ENCODE measurements at places on chromosomes 5 and 9.

GRCh38 chr5:39519079-39519478 lies 94.3 kb upstream of the DAB2 start:
- no peak for DNase-seq

DNA sequence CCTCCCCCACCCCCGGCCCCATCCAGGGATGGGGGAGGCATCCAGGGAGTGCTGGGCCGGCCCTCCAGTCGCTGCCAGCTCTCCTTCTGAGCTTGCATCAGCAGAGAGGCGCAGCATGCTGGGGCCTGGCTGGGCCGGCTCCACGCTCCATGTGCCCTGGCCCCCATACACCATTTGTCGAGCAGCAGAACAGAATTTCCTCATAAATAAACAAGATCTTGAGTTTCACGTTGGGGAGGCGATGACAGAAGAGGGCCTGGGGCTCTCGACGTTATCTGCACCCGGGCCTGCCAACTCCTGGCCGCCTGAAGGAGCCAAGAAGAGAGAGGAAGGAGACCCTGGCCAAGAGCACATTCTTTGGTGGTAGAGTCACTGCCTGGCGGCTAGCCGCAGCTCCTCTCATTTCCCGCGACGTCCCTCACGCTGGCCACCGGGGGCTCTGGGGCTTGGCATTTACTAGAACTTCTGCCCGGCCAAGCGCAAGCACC lies 177.0 kb downstream of the FGF18 start:
- no peak for DNase-seq

GRCh38 chr9:121786543-121786948 lies 135.1 kb downstream of the DAB2IP start:
- no peak for DNase-seq

- no peak for DNase-seq
Observed at GRCh38 chr5:150710165-150710564, 9.3 kb upstream of the RBM22 start.

GRCh38 chr5:40416098-40416497 lies 263.6 kb upstream of the PTGER4 start:
- DNase-seq: no peak

DNA sequence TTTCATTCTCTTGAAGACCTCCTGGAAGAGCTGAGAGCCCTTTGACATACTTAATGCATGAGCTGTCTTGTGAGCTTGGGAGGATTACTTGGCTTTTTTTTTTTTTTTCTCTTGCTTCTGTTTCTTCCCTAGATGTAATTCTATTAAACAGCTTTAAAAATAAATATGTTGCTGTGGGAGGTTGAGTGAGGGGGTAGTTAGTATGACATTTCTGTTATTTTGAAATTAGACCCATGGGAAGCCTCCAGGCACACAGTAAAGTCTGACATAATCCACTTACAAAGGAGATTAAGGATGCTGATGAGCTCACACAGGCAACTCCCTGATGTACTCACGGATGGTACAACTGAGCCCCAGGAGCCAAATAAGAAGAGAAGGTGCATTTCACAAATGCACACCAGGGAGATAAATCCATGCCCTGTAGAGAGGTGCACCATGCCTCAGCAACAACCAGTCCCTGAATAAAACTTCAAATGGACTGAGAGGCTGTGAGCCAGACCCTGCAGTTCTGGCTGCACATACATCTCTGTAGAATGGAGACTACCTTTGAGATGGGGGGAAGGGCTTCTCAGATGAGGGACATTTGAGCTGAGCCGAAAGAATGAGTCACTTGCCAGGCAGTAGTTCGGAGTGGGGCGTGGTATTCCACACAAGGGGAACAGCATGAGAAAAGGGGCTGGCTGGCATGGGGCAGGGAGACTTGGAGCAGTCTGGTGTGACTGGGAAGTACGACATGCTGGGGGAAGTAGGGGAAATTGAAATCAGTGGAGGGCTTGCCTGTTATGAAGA lies 68.7 kb downstream of the ACTL7B start:
- no peak for DNase-seq

GRCh38 chr9:12933957-12934356 lies 159.1 kb downstream of the LURAP1L start:
- no peak for DNase-seq

DNA sequence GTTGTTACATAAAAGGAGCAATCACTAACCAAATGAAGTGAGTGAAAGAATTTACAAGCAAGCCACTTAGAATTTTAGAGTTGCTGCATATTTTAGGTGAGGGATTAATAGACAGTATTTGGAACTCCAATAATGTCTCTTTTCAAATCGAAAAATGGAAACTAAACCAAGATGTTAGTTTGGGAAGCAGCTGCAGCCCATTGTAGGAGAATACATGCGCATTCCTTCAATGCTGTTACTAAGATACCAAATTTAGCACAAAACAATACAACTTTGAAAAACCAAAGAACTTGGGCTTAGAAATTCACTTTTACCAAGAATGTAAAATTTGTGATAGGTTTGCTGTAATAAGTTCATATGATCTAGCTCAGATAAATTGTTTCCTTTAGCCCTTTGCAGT lies 411.8 kb upstream of the CDH6 start:
- DNase-seq: no peak

GRCh38 chr9:38685535-38685934 lies 34.4 kb downstream of the FAM240B start:
- no peak for DNase-seq

GRCh38 chr5:100469767-100470166 lies 65.4 kb upstream of the FAM174A start:
- DNase-seq: no peak

- no peak for DNase-seq
Observed at GRCh38 chr9:113409883-113410206, 630 bp downstream of the POLE3 start.
